ENCODE measurements at places on chromosomes 4 and X.

GRCh38 chrX:35699642-35700041 is 98.5 kb upstream of the MAGEB16 start:
- no peak for DNase-seq

DNA sequence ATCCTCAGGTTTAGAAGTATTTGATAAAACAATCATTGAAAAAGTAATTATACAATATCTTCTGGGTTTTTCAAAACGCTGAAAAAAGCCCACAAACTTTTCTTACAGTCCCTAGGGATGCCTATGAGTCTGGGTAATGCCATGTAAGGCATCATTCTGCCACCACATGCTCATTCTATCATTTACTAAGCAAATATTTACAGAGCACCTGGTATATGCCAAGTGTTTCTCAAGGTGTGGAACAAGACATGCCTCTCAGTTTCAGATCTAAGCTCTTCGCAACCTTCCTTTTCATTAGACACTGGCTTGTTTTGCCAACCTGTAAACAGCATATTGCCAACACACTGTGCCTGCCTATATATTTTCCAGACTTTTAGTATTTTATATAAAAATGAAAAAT is 17.7 kb downstream of the MID1 start:
- DNase-seq = no peak

GRCh38 chr4:53221832-53222480 is 143.9 kb downstream of the SCFD2 start:
- DNase-seq = no peak

- DNase-seq = no peak
Measured at GRCh38 chr4:155419266-155419665, 42.5 kb upstream of the MAP9 start.

DNA sequence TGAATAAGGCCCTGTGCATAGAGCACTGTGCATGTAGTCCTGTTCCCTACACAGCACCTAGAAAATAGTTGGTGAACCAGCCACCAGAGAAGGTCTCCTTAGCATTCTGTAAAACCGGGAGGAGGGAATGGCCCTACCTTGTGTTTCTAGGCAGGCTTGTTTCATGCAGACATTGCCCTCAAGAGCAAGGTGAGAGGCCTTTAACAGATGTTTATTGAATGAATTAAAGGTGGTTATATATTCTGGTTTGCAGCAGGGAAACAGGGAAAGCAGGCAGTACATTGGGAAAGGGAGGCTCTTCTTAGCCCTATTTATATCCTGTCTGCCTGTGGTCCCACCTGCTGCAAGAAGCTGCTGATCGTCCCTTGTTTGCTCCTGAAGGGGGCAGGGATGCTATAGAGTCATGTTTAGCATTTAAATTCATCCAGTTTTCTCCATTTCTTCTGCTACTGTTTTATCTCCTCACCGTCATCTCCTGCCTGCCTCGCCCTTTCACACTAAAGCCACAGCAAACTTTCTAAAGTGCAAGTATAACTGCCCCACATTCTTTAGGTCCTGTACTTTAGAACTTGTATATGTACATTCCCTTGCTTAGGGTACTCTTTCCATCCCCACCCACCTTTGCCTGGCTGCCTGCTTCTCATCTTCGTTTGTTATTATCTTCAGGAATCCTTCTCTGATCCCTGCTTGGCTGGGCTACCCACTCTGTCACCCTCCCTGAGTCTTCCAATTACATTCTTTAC is 60.3 kb downstream of the EGF start:
- no peak for DNase-seq

DNA sequence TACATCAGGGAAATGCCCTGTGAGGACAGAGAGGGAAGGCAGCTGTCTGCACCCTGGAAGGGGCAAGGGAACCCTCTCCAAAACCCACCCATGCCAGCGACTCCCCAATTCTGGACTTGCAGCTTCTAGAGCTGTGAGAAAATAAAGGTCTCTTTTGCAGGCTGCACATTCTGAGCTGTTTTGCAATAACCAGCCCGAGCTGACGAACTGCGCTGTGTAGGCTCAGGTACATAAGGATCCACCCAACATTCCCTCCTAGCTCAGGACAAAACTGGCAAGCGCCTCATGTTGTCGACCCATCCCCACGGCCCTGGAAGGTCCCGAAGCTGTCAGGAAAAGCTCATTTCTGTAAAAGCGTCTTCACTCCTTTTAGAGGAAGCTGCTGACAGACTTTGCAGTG is 271.8 kb downstream of the CRLF2 start:
- DNase-seq = no peak

DNA sequence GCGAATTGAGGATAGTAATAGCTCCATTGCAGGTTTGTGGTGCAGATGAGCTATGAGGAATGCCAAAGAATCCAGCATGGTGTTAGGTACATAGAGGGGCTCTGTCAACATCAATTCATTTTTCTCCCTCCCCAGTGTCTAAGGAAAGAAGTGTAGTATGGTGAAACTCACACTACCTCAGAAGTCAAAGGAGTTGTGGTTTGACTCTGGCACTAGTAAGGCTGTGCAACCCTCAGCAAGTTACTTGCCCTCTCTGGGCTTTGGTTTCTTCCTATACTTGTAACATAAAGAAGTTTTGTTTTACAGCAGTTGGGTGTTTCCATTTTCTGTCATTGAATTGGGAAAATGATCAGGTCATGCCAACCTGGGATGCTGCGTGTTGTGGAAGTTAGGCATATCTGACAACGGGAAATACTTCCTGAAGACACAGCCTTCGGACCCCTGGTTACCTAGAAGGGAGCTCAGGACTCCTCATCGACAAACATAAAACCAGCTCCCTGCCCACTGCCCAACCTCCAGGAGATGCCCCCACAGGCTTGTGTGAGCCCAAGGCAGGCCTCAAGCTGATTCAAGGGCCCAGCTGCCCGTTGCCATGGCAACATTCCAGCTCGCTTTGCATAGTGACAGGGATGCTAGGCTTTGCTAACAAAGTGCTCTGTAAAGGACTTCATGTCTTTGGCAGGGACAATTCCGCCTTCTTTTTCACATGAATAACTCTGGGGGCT is 71.4 kb downstream of the RTL5 start:
- no peak for DNase-seq

DNA sequence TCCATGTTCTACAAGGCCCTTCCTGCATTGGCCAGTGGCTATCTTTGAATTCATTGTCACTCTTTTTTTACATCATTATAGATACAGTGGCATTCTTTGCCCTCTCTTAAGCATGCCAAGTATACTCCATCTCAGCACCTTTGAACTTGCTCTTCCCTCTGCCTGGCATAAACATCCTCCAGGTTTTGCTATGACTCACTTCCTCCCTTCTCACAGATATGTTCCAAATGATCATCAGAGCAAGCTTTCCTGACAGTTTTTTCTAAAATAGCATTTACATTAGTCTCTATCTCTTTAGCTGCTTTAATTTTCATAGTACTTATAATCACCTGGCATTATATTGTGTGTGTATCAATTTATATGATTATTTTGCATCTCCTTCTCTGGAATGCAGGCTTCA is 553.3 kb upstream of the MAGEB2 start:
- DNase-seq = no peak

- DNase-seq = no peak
Measured at GRCh38 chrX:130861462-130861861, 41.5 kb downstream of the ENOX2 start.

DNA sequence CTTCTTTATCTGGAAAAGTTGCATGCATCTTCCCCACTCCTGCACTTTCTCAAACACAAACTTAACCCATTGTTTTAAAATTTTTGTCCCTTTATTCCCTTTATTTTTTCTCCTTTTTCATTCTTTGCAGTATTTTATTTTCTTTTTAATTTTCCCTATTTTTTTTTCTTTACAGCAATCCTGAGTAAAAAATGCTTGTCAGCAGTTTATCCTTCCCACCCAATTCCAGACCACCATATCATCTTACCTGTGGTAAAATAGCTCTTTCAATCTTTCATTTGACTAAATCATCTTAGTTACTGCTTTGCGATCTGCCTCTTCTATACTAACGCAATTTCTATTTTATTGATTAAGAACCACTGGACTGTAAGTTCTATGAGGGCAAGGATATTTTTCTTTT is 450.5 kb downstream of the KLHL4 start:
- DNase-seq = no peak

DNA sequence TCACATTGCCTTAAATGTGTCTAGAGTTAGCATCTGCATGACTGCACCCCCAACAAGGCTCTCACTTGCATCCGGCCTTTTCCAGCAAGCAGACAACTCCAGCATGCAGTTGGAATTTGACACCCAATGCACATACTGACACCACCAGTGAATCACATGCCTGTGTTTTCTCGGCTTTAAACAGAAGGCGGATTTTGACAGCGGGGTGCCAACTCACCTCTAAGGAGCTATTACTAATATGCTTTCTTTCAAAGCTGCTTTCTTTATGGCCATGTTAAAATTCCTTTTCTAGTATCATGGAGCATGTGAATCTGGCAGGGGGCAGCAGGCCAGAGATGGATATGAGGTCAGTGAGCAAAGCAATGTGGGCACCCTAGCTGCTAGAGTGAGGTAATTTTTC is 78.0 kb upstream of the CLNK start:
- DNase-seq = no peak

GRCh38 chrX:56498756-56499155 is 64.7 kb upstream of the UBQLN2 start:
- DNase-seq = no peak

DNA sequence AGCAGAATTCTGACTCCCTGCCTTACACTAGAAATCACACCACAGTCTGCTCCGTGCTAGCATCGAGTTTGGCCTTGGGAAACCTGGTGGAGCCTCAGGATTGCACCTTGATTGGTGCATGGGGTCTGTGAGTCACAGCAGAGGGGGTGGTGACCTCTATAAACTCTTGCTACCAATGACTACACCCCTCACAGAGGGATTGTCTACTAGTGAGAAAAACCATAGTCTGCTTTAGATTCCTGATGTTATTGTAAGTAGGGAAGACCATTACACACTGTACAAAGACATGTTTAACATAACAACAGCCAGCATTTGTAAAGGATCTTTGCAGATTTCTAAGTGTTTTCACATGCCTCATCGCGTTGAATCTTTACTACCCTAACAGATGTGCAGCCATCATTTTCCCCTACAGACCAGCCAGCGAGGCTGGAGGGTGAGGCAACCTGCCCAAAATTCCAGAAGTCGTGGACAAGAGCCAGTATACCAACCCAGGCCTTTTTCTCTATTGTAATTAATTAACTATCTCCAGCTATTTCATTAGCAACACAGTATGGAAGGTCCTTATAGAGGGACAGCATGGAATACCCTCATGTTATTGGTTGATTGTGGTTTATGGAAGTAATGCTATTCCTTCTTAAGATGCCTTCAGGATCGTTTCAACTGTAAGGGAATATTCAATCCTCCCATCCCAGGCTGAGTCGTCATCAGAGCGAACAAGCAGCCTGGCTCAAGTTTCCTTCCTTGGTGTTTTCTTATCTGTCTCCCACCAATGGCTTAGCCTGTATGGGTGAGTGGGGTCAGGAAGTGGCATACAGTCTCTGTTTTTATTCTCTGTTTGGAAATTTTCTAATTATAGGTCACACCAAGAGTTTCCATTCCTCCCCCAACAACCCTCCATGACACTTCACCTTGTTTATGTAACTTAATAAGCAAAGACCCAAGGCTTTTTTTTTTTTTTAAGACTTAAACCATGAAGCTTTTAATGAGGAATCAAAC is 55.9 kb upstream of the KDR start:
- no peak for DNase-seq

- no peak for DNase-seq
Measured at GRCh38 chrX:39693298-39693697, 404.5 kb downstream of the BCOR start.

DNA sequence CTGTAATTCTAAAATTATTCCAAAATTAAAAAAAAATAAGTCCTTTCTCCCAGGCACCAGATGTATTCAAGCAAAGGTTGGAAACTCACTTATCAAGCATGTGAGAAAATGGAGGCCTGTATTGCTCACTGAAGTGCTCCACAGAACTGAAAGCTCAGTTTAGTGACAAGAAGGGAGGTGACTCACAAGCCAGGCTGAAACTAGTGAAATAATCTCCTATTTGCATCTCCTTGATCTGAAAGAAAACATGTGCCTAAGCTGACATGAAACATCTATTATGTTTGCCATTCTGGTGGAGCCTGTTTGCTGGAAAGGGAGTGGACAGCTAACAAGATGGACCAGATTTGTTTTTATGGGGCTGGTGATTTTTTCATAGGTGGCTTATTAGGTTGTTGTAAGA is 54.0 kb upstream of the AMELX start:
- no peak for DNase-seq

DNA sequence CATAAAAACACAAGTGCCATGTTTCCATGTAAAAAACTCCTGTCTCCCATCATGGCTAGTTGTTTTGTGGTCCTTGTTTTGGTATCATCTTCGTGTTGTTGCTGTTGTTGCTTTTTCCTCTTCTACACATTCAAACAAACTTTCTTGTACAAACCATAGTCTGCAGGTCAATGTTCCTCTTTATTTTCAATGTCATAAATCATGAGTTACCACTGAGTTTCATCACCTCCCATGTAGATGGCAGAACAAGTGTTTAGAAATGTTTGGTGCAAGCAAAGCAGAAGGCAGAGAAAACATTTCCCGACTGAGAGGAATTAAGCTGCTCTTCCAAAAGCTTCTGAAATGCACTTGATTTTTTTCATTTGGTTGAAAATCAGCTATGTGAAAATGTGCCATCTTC is 166.0 kb downstream of the ANTXR2 start:
- no peak for DNase-seq
